ENCODE measurements at places on chromosomes 4 and X.

- no peak for DNase-seq
Observed at GRCh38 chrX:48971249-48972219, at the start of gene KCND1. TSS of gene KCND1 (minus strand) at chrX:48971844. CDS start at chrX:48970271, 1,573 bp downstream.

DNA sequence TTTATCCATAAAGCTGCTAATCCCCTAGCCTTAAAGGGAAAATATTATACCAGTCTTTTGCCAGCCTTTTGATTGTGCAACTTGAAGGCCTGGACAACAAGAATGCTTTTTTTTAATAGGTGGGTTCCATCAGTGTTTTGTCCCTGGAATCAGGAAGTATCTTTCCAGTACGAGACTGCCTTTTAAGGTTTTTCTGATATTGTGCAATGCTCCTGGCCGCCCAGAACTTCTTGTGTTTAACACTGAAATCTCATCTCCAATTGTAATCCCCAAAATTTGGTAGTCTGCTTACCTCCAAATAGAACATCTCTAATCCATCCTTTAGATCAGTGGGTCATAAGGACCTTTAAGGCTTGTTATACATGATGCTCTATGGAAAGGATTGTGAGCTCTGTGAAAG lies 256.7 kb downstream of the NAF1 start:
- DNase-seq, result no peak

GRCh38 chr4:64642936-64643335 lies 233.7 kb upstream of the TECRL start:
- no peak for DNase-seq

DNA sequence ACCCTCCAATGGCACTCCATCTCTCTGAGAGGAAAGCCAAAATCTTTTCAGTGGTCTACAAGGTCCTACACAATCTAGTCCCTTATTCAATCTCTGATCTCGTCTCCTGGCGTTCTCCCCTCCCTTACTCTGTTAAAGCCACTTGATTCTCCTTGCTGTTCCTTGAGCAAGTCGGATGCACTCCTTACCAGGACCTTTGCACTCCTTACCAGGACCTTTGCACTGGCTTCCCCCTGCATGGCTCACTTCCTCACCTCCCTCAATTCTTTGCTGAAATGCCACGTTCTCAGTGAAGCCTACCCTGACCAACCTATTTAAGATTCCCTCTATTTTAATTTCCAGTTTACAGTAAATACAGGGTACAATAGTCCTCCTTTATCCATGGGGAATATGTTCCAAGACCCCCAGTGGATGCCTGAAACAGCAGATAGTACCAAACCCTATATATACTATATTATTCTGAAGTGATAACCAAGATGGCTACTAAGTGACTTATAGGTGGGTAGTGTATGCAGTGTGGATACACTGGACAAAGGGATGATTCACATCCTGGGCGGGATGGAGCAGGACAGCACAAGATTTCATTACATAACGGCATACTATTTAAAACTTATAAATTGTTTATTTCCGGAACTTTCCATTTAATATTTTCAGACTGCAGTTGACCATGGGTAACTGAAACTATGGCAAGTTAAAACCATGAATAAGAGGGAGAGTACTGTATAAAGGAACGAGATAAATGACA lies 6.5 kb upstream of the DLG3 start:
- no peak for DNase-seq

Measured in NCI-H1048 (cell line).